Fibroblast of skin of left biceps (primary cell): ENCODE measurements at places on chromosomes 12 and 14.

DNA sequence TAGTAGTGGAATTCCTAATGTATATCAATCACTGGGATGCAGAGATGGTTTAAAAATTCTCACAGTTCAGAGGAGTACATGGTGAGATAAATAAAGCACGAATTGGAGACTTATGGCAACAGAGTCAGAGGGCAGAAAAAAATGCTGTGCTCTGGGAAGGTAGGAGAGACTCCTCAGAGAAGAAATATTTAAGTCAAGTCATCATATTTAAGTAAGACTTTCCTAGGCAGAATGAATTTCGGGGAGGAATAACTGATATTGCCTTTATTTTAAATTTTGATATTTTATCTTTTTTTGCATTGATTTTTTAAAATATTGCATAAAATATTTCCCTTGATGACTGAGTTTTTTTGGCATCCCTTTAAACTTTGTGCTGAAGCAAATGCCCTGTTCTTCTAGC is 67.4 kb downstream of the OTOGL start:
- no peak for DNase-seq

DNA sequence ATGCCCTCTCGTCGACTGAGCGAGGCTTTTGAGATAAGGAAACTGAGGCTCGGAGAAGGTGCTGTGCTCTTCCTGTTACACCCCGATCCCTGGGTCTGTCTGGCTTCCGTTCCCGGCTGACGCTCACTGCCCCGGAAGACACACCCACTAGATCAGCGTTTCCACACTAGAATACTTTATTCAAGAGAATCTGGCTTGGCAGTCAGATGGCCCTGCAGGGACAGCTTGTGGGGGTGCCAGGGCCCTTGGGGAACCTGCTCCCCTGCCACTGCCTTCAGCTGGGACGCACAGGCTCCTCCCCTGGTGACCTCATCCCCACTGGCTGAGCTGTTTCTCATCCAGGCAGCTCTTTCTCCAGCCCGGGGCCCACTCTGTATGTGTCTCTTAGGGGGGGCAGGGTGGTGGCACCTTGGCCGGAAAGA is 13.7 kb downstream of the PGF start:
- DNase-seq = no peak

DNA sequence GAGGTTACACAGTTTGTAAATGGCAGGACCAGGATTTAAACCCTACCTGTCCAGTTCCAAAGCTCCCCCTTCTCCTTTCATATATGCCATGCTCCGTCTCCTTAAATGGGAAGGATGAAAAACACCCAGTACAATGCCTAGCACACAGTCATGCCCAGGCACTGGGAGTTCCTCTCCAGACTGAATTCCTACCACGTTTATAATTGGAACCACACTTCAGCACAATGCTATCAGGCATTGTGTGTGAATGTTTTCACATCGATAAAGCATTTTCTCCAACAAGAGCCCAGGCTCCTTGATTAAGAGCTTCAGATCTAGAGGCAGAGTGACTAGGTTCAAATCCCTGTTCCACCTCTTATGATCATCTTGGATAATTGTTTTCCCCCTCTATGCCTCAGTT is 2.7 kb upstream of the NUAK1 start:
- no peak for DNase-seq

- no peak for DNase-seq
Measured at GRCh38 chr12:60070552-60070951, 474.7 kb downstream of the SLC16A7 start.

GRCh38 chr12:76717314-76717713 is 46.6 kb upstream of the ZDHHC17 start:
- no peak for DNase-seq

- DNase-seq = no peak
Measured at GRCh38 chr12:101637936-101638335, 43.2 kb downstream of the MYBPC1 start.

DNA sequence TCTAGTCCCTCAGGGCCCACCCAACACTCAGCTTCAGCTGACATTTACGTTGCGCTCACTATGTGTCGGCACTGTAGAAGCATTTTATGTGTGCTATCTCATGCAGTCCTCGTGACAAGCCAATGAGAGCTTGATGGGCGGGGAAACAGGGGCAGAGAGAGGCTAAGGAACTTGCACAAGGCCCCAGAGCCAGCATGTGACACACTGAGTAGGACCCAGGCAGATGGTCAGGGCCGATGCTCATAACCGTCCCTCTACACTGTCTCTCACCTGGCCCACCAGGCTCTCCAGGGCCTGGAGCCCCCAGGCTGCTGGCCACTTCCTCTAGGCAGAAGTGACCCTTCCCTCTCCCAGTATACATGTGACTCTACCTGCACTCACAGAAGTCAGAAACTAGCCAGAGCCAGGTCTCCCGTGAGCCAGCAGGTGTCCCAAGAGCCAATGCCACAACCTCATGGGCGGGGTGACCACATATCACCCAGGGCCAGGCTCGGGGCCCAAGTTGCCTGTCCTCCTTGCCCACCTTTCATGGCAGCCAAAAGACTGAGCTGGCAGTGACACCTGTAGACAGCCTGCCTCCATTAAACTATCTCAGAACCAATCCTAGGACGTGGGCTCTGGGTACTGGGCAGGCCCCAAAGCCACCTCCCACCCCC is 38.3 kb downstream of the TTC7B start:
- no peak for DNase-seq

DNA sequence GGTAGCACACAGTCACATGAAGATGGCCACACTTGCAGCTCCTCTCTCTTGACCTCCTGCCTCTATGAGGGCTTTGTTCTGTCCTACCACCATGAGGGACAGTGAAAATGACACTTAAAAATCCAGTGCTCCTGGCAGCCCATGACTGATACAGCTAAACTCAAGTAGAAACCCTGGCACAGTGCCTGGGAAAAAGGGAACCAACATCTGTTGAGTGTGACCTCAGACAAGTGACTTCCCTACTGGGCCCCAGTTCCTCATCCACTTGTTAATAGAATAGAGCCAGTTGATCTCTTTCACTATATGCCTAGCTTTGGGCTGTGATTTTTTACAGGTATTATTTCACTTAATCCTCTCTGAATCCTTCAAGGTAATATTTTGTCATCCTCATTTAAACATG is 4.8 kb downstream of the GUCY2C start:
- no peak for DNase-seq

DNA sequence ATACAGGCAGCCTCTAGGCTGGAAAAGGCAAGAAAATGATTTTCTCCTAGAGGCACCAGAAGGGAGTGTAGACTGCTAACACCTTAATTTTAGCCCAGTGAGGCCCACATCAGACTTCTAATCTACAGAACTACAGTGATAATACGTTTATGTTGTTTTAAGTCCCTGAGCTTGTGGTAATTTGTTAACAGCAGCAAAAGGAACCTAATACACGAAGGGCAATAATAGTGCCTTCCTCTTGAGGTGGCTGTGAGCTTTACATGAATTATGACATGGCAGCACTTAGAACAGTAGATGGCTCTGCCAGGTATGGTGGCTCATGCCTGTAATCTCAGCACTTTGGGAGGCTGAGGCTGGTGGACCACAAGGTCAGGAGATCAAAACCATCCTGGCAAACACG is 118.8 kb downstream of the ZNF664 start:
- DNase-seq = no peak
